ENCODE measurements at places on chromosomes 4 and X.

DNA sequence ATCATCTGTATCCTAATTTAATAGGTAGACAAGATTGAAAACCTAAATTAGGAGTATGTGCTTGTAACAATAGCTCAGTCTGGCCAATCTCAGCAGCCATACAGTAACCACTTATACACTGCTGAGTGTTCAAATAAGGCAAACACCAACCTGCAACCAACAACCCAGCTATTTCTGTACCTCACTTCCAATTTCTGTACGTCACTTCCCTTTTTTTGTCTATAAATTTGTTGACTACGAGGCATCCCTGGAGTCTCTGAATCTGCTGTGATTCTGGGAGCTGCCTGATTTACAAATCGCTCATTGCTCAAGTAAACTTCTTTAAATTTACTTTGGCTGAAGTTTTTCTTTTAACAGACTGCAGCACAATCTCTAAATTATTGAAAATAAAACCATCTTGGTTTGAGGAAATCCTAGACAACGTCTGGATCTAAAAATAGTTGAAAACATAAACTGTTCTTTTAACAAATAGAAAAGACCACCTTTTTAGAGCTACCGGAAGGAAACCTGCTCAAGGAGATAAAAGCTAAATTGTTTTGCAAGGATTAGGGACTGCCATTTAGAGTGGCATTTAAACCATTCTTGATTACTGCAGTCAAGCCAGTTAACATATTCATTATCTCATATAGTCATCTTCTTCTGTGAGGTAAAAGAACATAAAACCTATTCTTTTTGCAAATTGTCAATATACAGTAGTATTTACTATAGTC is 778.1 kb downstream of the SH3BGRL start:
- no peak for DNase-seq

- DNase-seq, result no peak
These were observed 168.7 kb upstream of the GALNTL6 start for GRCh38 chr4:171644430-171645057.

GRCh38 chr4:152369203-152369901 is 166.5 kb downstream of the FBXW7 start:
- no peak for DNase-seq

DNA sequence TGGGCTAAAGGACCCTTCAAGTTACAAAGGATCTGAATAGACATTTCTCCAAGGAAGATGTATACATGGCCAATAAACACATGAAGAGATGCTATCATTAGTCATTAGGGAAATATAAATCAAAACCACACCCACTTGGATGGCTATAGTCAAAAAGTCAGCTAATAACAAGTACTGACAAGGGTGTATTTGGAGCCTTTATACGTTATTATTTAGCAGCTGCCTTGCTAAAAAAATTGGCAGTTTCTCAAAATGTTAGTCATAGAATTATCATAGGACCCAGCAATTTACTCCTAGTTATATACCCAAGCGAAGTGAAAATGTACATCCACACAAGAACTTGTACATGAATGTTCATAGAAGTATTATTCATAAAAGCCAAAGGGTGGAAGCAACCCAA is 112.7 kb upstream of the DUSP21 start:
- DNase-seq, result no peak

DNA sequence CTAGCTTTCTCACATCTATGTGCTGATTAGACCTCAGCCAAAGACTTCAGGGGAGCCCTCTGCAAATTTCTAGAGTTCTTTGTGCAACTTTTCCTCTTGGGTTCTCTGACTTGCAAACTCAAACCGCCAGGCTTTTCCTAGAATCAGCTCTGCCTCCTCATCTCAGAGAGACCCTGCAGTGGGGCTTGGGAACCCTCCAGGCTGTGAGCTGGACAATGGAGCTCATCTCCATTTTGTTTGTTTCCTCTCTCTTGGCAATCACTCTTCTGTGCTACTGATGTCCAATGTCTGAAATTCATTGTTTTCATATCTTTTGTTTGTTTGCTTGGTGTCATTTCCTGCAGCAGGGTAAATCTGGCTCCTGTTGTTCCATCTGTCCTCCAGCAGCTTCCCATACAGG is 33.0 kb downstream of the GYPB start:
- DNase-seq, result no peak

GRCh38 chrX:154096140-154097002 is 1.1 kb downstream of the MECP2 start:
- no peak for DNase-seq

DNA sequence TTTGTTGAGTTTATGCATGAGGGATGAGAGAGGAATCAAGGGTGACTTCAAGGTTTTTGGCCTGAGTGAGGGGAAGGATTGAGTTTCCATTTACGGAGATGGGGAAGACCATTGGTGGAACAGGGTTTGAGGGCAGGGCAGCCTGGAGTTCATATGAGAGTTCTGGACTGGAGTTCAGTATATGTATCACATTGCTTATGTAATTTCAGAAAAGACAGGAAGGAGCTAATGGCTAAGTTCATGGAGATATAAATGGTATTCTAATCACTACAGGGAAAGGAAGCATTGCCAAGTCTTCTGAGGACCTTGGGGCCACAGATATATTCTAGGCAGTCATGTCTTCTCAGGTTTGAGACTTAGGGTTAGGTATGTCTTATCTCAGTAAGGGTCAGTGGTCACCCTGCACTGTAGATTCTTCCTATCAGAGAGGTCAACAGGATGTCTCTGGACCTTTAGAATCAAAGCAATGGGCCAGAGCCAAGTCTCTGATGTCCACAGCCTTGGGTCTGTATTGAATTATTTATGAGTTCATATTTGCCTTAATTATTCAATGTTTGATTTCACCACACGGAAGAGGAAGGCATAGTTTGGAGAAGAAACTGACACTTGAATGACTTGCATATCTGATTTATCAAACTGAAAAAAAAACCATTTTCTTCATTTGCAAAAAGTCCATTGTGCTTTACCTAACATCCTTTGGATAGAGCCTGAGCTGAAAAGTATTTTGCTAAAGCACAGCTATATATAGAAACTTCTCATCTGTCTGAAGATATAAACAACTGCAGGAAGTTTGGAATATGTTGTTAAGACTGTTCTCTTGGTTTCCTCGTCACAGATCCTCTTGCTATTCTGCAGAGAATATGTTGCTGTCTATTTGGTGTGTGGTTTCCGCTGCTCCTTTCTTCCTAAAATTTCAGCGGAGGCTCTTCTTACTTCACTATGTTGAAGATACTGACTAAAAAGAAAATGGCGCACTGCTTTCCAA is 139.5 kb downstream of the PDGFRA start:
- no peak for DNase-seq

GRCh38 chr4:25861951-25862410 is 807 bp downstream of the SEL1L3 start:
- DNase-seq, result no peak

DNA sequence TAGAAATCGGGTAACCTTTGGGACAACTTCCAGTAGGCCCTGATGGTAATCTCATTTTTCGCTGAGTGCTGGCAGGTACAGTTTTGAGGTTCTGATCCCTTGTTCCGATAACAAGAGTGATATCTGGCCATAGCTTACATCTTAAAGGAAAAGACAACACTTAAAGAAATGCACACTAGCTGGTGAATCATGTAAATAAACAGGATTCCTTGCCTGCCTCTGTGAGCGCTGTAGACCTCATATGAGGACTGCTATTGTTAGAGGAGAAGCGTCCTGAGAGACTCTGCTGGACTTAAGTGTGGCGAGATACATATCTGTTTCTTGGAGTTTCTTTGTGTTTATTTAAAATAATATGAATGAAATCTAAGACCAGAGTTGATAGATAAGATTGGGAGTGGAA is 149.3 kb upstream of the SLC4A4 start:
- DNase-seq, result no peak

DNA sequence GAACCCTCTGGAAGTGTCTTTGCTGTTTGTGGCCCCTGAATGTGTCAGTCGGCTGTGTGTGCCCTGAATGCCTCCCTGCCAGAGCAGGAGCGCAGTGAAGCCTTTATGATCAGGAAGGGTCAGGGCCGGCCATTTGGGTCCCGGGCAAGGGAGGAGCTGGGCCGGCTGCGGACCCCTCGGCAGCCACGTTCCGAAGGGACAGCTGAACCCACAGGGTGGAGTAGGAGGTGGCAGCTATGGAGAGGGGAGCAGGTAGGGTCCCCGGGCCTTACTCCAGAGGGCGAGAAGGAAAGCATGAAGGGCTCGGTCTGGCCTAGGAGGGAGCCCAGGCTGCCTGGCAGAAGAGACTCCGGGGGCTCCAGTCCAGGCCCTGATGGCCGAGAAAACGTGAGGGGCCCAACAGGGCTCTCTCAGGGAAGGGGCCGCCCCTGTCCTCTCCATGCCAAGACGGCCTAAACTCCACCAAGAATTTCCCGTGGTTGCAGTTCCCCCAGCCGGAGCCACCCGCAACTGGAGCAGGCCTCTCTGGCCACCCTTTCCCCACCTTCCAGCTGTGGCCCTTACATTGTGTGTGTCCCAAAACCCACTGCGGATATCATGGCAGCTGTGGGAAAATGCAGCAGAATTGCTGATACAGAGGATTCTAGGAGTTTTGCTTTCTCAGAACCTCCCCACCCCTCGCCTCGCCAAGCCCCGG is 182.2 kb upstream of the STK26 start:
- DNase-seq, result no peak

DNA sequence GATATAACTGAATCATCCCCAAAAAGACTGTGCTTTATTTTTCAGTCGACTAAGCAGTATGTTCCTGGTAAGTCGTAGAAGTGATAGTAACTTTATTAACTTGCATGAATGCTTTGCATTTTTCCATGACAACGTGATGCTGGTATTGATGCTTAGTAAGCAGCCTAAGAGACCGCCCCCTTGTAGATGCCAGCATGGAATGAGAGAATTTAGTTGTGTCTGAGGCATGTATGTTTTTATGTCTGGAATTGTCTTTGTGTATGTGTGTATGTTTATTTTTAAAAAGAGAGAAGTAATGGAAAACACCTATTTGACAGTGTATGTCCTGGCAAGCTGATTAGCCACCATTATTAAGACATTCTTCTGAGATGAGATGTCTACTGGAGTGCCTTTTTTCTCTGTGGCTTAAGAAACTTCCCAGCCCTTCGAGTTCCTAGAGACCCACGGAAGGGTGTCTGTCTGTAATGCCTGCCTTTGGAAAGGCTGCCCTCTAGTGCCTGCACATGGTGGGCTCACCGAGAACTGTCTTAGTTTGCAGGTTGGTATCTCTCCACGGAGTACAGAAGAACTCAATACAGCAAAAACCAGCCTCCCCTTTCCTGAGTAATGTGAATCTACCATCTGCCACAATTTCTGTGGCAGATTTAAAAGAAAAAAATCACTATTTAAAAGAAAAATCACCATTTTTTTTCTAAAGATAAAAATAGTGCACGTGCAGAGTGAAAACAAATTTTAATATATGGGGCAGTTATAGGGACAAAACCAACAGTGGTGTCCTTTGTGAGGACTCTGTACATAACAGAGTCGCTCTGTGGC is 85.9 kb downstream of the AASDH start:
- DNase-seq, result no peak
